ENCODE measurements at places on chromosomes 3 and 15. TPM values are rescaled to one million over a fixed set of nuclear protein-coding genes. Genes with fewer than 3 reads are reported as not detected.

Gene PAQR9
- not detected for total RNA-seq

Gene ZNF501
- 2.8 TPM for total RNA-seq

Gene POC1A
- total RNA-seq = 2.2 TPM

Gene NPHP3
- total RNA-seq = 8.7 TPM

Gene B3GNT5
- 22.9 TPM for total RNA-seq

Gene PATL2
- 0.85 TPM for total RNA-seq

Gene SNRPN
- 72.7 TPM for total RNA-seq

Gene ARPC4
- 134 TPM for total RNA-seq

Gene P2RY1
- 21.1 TPM for total RNA-seq

Gene ARHGAP31
- total RNA-seq = 0.43 TPM

Gene CCR8
- not detected for total RNA-seq

Gene GPR62
- not detected for total RNA-seq

Gene GRIP2
- not detected for total RNA-seq

Gene MESP1
- total RNA-seq = under 0.01 TPM

Gene GP9
- not detected for total RNA-seq

Gene NLGN1
- 0.21 TPM for total RNA-seq

Gene CLEC3B
- total RNA-seq = not detected

Gene SLC28A1
- not detected for total RNA-seq

Gene MLF1
- 4.9 TPM for total RNA-seq

Gene HRH1
- 3.6 TPM for total RNA-seq

Gene ARGFX
- total RNA-seq = not detected

Gene COL8A1
- total RNA-seq = 41.4 TPM

Gene RSL24D1
- total RNA-seq = 127 TPM

Gene LRRIQ4
- total RNA-seq = not detected
